Esophagus squamous epithelium (tissue), 5 donors: ENCODE measurements at places on chromosomes 13 and 19.

GRCh38 chr13:29858231-29858630 is 7.8 kb upstream of the UBL3 start:
- no peak for DNase-seq

DNA sequence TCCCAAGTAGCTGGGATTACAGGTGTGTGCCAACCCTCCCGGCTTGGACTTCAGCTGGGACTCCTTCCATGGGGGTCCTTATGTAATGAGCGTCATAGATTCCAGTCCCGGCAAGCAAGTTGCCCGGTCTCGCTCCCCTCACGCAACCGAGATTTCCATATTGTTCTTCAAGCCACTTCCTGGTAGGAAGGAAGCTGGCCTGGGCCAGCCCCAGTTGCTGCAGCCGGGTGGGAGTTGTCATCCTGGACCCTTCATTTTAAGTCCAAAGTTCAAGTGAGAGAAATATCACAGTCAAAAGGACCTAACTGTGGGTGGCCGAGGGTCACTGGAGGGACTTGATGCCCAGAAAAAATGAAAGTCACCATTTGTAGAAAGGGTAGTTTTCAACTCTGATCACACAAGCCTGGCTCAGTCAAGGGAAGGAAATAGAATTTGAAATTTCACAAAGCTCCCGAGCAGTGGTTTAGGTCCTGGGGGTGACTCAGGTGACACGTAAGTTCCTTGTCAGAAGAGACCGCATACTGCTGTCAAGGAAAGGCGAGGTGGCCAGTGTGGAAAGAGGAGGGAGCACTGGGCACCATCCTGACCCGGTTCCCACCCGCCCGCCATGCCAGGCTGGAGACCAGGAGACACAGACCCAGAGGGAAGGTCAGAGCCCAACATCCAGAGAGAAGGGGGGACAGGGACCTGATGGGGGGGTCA is 5.3 kb downstream of the FGF21 start:
- DNase-seq: no peak

GRCh38 chr13:67130444-67130843 is 99.7 kb downstream of the PCDH9 start:
- DNase-seq: no peak

DNA sequence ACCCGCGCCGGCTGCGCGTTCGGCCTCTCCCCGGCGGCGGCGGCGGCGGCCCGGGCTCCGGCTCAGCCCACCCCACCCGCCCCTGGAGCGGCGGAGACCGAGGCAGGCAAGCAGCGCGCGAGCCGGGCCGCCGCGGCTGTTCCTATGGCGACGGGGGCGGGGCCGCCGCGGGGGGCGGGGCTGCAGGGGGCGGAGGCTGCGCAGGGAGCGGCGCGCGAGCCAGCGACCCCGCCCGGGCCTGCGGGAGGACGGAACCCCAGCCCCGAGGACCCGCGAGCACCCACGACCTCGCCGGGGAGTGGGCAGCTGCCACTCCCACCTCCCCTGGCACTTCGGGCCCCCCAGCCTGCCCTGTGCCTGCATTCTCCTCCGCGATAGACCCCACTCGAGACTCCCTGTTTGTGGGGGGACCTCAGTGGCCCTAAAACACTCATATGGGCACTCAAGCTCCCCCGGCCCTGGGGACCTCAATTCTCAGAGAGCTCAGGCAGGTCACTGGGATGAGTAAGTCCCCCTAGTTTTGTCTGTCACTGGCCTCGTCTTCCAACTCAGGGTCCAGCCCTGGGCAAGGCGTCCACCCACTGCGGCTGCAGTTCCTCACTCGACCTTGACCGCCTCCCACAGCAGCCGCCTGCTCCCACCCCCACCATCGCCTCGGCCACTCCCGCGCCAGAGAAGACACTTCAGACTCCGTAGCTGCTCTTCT is at the start of gene CTXN1:
Gene CTXN1, minus strand, starts transcription at position 115 of the 706 bp plus-strand sequence. CDS start 597 bp downstream, outside the sequence.
- DNase-seq: no peak

- DNase-seq: no peak
These were observed 11.5 kb upstream of the CCDC97 start for GRCh38 chr19:41298348-41298964.

DNA sequence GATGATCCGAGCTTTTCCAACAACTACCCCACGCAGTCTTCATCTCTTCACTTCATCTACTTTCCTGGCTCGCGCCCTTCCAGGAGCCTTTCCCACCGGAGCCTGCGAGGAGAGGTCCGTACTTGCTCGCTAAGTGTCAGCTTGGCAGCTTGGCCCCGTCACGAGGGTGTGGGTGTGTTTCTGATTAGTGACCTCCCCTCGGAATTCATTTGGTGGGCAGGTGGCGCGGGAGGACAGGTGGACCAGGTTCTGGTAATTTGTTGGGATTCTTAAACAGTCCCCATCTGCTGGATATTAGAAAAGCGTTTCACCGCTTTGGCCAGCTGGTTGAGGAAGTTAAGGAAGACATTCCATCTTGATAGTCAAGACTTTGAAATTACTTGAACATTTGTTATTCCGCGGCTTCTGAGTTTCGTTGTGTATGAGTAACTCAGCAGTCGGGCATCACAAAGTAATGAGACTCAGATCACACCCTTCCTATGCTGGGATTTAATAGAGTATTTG is 515 bp downstream of the UFM1 start:
- no peak for DNase-seq

DNA sequence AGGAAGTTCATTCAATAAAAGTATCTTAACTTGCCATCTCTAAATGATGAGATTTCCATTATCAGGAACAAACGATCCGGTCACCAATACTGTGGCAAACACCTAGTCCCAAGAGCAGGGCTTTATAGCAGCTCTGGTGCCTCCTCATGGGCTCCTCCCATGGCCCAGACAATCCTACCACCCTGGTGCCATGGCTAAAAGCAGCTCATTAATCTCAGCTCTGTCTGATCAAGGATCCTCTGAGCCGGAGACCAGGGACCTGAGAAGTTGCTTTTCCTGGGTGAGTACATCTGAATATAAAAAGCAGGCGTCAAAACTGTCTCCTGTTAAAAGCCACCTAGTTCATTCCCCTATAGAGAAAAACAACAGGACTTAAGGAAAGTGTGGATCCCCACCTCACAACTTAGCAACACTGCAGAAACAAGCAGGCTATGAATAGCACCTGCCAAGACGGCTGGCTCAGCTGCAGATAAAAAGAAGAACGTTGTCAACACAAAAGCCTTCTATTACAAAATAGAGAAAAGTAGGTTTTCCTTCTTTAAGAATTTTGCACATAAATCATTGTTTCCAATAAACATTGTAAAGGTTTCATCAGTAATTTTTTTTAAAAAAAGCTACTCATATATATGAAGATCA is 30.3 kb downstream of the TSHZ3 start:
- DNase-seq: no peak

GRCh38 chr19:38389101-38389925 is 816 bp downstream of the SPRED3 start:
- no peak for DNase-seq

GRCh38 chr13:79353693-79354092 is 52.4 kb downstream of the RBM26 start:
- no peak for DNase-seq

DNA sequence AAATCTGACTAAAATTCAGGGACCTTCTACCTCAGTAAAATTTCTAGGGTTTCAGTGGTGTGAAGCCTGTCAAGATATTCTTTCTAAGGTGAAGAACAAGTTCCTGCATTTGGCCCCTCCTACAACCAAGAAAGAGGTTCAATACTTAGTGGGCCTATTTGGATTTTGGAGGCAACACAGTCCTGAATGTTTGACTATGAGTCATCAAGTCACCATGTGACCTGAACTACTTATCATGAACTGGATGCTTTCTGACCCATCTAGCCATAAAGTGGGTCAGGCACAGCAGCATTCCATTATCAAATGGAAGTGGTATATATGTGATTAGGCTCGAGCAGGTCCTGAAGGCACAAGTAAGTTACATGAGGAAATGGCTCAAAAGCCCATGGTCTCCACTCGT is 163.0 kb upstream of the IRS2 start:
- no peak for DNase-seq
